ENCODE measurements at places on chromosomes 5 and 9.

- peak; percentile 59 for DNase-seq
These were observed 36.5 kb downstream of the SHB start for GRCh38 chr9:38032266-38033110.

DNA sequence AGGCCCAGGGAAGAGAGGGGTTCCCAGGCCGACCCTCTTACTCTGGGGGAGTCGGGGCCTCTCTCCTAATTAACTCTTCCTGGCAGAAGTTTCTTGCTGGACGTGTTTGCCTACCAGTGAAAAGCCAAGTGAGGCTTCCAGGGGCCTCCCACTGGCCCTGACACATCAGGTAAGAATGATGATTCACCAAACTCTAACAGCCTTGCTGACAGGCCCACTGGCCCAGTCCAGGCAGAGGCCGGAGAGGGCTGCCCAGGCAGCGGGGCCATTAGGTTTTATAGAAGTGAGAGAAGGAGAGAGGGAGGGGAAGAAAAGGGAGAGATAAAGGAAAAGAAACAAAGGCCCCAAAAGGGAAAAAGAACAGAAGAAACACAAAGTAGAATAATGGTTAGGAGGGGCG is 50.8 kb upstream of the FOXE1 start:
- DNase-seq: peak; percentile 92

GRCh38 chr5:171893290-171893886 is 107.8 kb downstream of the SMIM23 start:
- DNase-seq: peak; percentile 9

- peak; percentile 36 for DNase-seq
These were observed 555.5 kb downstream of the CDH9 start for GRCh38 chr5:26482810-26483375.

DNA sequence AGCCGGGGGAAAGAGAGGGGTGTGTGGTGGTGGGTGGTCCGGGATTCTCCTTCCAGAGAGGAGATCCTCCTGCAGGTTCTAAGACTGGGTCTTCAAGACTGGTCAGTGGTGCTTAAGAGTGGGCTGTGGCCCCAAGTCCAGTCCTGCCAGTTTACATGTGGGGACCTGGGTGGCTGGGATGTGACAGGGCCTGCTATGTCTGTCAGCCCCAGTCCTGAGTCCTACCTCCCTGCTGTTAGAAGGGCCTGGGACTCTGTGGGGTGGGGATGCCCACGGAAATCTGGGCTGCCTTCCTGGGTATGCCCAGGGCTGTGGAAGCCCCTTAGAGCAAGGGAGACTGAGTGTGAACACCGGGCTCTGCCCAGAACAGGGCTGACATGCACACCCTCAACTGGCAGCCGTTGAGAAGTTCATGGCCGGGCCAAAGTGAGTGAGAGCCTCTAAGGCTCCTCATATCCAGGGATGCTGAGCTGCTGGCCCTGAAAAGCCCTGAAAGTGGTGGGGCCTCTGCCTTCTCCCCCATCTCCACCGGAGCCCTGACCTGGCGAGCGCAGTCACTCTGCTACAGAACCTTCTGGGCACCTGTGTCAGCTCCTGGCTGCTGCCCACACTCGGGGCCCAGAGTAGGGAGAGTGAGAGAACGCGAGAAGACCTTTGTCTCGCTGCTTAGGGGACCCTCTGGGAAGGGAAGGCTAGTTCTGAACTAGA is 1.7 kb downstream of the PHF2 start:
- no peak for DNase-seq

DNA sequence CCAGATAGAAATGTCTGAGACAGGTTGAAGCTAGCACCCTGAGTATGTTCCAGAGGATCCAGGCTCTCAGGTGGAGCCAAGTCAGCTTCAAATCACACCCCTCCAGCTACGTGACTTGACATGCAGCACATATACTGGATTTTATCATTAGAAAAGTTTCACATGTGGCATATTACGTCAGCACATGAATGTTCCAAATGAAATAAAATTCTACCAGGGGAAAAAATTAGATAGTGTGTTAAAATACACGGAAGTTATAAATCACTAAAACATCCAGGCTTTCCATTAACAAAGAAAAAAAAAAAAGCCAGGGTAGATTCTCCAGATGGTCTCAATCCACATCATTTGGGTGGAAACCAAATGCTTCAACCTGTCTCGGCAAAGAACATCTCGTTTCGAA is 251.6 kb downstream of the MPDZ start:
- DNase-seq: no peak

DNA sequence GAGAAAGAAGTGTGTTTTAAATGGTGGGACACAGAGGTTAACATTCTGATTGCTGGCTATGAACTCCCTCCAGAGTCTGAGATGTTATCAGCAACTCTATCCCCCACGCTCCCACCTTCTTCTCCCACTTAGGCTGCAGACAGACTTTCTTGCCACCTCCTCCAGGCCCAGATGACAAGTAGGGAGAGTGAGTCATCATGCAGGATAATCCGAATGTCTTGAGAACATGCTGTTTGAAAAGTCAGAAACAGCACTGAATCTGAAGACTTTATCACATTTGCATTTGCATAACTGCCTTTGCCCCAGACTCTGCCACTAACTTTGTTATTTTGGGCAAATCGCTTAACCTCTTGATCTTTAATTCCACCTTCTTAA is 139.8 kb downstream of the ESM1 start:
- peak; percentile 68 for DNase-seq

DNA sequence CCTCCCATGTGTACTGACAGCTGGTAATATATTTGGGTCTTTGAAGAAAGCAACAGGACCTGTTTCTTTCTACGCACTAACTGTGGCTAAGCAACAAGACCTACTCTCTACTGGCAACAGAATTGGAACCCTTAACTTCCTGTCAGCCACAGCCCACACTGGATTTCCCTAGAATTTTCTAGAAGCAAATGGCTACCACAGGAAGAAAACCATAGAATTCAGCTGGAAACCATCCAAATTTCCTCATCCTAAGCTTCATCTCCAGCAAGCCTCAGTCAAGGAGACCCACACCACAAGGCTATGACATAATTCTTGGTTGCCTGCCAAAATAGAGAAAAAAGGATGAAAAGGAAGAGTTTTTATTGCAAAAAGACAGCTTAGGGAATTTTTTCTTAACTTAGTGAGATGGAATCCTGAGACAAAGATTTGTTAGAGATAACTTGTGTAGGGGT is 171.8 kb upstream of the TNC start:
- no peak for DNase-seq

DNA sequence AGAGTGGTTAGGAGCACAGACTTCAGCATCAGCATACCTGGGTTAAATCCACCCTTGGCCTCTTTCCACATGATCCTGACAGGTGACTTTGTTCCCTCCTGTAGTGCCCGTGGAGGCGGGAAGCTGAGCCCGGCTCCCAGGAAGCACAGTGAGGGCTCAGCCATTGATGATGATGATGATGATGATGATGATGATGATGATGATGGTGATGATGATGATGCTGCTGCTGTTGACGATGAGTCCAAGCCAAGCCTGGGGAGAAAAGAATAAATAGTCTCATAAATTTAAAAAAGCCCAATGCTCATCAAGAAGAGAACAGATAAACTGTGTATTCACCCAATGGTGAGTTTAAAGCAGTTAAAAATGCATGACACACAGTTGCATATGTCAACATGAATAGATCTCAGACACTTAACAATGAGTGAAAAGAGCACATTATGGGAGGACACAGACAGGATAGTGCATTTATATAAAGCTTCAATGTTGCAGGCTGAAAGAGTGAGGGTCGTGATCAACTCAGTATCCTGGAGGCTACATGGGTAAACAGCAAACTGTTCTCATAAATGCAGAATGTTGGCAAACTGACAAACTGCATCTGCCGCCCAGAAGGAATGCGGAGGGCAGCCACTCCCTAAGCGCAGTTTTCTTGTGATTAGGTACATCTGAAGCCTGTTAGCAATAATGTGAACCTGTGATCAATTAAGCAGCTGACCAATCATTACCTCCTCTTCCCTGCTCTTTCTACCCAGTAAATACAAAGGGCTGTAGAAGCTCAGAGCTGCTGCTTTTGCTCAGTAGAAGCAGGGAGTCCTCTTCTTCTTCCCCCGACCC is 11.7 kb upstream of the CFAP157 start:
- no peak for DNase-seq

DNA sequence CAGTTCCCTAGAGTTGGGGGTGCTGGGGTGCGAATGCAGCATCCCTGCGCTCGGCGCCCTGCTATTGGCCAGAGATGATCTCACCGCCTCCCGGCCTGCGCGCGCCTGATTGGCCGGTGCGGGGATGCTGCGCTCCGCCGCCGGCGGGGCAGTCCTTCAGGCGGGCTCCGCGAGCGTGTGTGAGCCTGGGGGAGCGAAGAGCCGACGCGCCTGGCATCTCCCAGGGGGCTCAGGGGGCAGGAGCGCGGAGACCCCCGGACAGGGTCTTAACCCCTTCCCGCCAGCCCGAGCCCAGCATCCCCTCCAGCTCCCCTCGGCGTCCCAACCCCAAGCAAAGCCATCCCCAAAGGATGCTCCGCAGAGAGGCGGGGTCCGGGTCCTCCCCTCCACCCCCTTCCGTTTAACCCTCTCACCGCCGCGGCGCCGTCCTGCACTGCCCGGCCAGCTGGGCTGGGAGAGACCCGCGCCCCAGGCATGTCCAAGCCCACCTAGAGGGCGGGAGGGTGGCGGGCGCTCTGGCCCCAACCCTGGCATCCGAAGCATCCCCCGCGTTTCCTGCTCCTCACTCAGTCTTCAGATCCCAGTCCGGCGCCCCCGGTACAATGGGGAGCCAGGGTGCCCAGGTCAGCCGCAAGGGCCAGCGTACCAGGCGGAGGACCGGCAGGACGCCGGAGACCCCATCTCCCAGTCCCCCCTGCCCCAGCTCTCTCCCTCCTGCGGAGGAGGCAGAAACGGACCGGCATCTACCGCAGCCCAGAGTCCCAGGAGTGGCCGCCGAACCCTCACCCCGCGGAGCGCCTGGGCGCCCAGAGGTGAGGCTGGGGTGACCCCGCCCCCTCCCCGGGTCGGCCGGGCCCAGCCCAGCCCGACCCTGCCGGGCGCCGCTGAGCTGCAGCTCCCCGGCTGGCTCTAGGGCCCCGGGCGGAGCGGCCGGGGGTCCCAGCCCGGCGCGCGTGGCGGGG is 19.3 kb upstream of the TOR2A start:
- DNase-seq: no peak

DNA sequence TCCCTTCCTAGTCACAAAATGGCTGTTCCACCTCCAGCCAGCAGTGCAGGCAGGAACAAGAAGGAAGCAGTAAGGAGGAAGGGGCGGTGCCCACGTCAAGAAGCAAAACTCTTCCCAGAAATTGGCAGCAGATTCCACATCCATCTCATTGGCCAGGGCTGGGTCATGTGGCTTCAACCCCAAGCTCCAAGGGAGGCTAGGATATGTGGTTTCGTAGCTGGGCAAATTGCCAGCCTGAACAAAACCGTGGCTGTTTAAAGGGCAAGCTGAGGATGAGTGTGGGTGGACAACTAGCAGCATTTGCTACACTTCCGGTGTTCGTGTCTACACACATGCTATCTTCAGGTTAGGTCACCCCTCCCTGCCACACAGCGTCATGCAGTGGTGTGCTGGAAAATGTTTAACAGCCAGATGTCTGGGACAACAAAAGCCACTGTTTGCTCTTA is 92.1 kb upstream of the MAP1B start:
- peak; percentile 89 for DNase-seq

DNA sequence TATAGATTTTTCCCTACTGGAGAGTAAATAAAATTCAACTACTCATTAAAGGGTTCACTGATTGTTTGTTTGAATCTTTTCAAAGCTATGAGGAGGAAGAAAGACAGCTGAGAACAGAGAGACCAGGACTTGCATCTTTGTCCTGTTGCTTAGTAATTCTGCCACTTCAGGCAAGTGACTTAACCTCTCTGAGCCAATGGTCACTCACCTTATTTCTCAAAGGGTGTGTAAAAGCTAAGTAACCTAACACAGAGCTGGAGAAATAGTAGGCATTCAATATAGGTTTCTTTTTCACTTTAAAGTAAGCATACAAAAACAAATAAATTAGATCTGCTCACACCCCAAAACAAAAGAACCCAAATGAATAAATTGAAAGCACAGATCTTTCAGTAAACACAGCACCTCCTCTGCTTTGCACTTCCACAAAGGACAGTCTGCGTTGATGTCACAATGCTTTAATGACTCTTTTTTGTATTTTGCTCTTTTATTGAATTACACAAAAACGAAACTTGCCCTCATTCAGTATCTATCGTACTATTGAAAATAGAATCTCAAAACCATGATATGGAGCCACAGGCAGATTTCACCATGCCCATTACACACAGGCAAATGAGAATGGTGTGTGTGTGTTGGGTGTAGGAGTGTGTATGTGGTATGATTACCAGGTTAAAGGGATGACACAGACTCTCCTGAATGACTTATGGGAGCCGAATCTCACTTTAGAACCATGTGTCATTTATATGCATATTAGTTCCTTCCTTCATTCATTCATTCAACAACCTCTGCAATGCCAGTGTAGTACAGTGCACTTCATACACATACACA is 166.0 kb downstream of the EBF1 start:
- no peak for DNase-seq

DNA sequence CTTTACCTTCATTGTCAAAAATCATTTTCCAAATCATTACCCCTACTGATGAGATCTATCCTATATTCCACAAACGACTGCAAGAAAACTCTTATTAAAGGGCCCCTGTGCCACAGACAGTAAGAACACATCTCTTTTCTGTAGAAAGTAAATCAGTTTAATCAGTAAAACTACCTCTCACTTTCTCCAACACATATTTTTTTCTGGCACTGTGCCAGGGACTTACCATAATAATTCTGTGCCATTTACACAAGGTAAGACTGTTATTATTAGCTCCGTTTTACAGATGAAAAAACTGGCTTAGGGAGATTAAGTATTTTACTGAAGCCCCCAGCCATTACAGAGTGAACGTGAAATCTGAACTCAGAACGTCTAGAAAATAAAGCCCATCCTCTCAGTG is 587.0 kb upstream of the COX7C start:
- DNase-seq: no peak

- DNase-seq: no peak
These were observed 26.7 kb downstream of the UNC5A start for GRCh38 chr5:176836811-176837706.

GRCh38 chr5:132492386-132493125 is 2.0 kb upstream of the IRF1 start:
- no peak for DNase-seq

DNA sequence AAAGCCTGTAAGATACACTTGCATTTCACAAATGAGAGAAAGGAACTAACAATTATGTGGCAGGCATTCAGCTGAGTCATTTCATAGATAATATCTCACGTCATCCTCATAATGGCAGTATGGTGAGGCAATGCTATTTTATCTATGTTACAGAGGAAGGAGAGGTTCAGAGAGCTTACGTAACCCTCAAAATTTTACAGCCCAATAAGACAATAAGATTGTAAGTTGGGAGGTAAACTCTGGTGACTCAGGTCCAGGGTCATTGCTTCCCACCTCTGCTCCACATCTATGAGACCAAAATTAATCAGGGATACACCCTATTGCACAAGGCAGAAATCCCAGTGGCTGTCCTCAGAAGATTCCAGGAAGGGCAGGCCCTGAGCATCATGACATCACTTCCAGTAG is 309.7 kb downstream of the NSG2 start:
- peak; percentile 34 for DNase-seq

GRCh38 chr5:173056783-173057061 is 570 bp downstream of the CREBRF start:
- DNase-seq: no peak

- DNase-seq: no peak
These were observed 8.8 kb downstream of the NAA35 start for GRCh38 chr9:85949586-85950335.
